NCI-H446 treated with DMSO at 0.1 percent for 48 hours (cell line): ENCODE measurements at places on chromosomes 1 and 21.

GRCh38 chr1:105027838-105028471 lies 1278.3 kb downstream of the AMY1C start:
- DNase-seq = no peak

DNA sequence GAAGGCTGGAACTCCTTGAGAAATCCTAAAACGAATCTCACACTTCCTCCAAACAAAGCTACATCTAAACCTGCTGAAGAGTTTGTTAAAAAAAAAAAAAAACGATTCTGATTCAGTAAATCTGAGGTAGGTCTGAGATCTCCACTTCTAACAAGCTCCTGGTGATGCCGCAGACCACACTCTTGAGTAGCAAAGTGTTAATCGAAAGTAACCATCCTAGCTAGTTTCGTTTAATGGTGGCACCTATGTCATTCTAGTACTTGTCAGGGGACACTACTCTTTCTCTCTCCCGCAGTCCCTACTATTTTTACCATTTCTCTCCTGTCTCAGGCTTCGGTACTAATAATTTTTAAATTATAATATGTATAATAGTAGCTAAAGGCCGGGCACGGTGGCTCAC lies 2.1 kb downstream of the CLCC1 start:
- DNase-seq = no peak

- DNase-seq = no peak
Observed at GRCh38 chr1:21568006-21568746, 59.0 kb downstream of the ALPL start.

- DNase-seq = no peak
Observed at GRCh38 chr1:200282497-200283122, 127.2 kb downstream of the ZNF281 start.

DNA sequence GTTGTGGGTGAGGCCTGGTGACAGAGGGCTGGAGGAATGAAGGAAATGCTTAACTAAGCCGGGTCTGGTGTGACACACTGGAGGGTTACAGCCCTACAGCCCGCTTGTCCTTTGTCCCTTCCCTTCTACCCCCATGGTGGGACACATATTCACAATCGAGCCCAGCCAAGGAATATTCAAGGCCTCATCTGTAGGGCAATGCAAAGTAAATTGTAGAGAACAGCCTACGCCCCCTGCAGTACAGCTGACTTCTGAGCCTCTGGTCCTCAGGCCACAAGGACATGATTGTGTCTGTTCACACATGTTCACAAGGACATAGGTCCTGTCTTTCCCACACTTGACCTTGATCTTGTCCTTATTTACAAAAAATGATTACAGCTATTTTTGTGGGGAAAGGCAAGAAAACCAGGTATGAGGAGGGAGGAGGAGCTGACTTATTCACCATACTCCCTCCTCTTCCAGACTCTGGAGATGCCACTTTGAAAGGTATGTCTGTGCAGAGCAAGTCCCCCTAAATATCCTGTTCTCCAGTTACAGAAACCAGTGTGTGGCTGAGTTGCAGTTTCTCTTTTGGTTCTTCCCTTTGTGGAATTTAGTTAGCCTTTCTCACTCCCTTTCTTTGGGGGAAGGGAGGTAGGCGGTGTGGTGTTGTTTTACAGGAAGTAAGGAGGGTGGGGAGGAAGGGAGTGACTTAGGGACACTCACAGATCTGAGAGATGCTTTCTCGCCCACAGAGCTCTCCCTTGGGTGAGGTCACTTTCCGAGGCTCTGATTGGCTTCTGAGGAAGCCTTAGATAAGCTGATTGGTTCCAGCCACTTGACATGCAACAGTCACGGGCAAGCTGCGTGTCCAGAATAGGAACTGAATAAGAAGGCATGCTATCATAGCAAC lies 14.6 kb downstream of the POLR3GL start:
- DNase-seq = peak; percentile 50

- peak; percentile 59 for DNase-seq
Observed at GRCh38 chr1:55362558-55362957, 147.4 kb upstream of the USP24 start.

DNA sequence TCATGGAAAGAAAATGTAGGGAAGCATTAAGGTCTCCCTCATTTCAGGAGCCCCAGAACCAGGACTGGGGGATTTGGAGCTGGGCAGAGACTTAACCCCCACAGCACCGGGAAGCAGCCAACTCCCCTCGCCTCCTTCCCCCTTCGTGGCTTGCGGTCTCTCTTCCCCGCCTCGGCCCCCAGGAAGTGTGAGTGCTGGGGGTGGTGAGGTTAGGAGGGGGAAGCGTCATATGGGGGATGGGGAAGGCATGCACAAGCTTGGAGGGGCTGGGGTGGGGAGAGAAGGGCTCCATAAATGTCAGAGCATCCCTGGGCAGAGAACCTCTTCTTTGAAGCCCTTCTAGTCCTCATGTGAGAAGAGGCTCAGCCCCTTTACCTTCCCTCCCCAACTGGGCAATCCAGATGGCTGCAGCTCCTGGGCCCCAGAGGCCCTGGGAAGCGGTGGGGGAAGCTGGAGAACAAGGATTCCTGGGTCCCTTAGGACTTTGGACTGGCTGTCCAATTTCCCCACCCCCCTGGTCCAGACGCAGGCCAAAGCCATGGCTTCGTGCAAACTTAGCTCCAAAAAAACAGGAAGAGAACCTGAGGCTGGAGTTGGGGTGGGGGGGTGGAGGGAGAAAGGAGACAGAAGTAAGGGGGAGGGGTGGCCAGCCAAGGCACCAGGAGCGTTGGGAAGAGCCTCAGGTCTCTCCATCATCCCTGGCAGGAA lies 7.8 kb downstream of the ZBTB7B start:
- DNase-seq = no peak

- DNase-seq = no peak
Observed at GRCh38 chr1:75130865-75131564, 3.2 kb upstream of the LHX8 start.

DNA sequence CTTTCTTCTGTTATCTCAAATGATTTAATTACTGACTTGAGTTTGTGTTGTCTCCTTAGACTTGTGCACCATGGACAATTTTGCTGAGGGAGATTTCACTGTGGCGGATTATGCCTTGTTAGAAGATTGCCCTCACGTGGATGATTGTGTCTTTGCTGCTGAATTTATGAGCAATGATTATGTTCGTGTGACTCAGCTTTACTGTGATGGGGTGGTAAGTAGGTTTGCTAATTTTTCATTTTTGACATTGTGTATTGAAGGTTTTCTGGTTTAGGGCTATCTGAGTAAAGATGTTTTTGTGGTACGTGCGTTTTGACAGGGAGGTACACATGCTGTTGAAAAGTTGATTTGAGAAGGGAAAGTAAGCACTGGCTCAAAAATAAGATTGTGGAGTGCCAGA lies 14.1 kb downstream of the TTC3 start:
- no peak for DNase-seq

DNA sequence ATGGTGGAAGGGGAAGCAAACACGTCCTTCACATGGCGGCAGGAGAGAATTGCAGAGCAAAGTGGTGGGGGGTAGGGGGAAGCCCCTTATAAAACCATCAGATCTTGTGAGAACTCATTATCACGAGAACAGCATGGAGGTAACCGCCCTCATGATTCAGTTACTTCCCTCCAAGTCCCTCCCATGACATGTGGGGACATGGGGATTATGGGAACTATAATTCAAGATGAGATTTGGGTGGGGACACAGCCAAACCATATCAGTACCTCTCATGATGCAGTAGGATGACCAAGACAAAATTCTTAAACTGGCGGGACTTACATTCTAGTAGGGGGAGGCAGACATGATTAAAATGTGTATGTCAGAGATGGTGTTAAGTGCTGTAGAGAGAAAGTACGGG lies 38.8 kb downstream of the WNT4 start:
- DNase-seq = no peak

GRCh38 chr1:58648842-58649241 lies 51.0 kb downstream of the MYSM1 start:
- DNase-seq = no peak

- DNase-seq = peak; percentile 66
Observed at GRCh38 chr1:64172458-64172983, 30.9 kb upstream of the UBE2U start.

DNA sequence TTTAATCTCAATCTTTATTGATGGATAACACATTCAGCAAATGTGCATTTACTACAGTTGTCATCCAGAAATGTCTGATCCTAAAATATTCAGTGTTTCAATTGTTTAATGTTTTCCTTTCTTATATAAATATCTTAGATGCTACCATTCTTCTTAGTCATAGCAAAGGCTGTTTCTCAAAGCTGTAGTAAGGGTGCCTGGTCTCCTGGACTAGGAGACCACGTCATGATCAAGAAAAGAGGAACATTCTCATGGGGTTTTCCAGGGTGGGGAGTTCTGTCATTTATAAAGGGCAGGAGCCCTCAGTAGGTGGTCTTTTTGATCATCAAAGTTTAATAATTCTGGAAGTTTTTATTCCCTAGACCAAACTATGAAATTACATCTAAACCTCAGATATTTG lies 292.8 kb downstream of the HMCN1 start:
- DNase-seq = no peak

DNA sequence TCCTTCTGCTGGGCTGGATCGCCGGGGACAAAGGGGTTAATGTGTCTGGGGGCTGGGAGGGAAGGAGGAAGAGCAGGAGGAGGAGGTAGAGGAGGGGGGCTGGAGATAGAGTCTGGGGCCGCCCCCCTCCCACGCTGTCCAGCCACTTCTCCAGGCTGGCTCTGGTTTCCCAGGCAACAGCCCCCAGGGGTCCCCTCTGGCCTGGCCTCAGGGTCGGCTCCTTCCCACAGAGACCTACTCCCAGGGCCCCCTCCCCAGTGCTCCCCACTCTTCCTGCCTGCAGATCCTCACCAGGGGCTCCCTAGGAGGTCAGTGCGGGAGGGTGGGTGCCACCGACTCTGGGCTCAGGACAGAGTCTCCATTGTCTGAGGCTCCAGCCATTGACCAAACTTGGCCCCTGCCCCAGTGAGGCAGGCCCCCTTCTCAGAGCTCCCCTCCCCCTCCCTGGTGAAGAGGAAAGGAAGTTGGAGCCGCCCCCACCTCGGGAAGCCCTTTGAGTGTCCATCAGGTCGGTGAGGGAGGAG lies 34.1 kb downstream of the ARHGEF10L start:
- DNase-seq = no peak

- no peak for DNase-seq
Observed at GRCh38 chr21:34881839-34882371, 167.2 kb downstream of the RUNX1 start.

- DNase-seq = no peak
Observed at GRCh38 chr1:181767001-181767708, 283.8 kb downstream of the CACNA1E start.

DNA sequence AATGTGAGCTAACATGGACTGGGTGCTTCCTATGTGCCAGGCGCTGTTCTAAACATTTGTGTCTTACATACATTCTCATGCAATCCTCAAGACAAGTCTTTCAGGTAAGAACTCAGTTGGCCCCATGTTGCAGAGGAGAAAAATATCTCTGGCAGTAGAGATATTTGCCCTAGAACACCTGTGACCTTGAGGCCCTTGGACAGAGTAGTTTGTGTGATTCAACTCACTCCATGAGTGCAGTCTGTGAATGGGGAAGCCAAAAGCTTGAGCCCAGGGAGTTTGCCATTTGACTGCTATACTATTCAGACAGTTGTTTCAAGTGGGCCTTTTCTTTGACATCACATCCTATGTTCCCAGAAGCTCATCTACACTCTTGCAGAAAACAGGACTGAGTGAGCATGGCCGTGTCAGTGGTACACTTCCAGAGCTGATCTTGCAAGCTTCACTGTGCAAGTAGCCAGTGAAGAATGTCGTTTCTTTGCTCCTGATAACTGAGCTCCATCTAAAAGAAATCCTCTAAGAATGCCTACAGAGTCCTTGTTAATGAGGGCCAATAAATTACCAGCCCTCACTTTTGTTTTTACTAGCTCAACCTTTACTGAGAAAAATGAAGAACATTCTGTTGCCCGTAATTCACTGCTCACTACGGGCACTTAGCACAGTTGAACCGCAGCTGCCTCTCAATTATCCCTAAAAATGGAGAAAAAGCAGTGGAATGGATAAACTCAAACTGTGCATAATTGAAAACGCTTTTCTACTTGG lies 98.7 kb upstream of the C8B start:
- DNase-seq = no peak

DNA sequence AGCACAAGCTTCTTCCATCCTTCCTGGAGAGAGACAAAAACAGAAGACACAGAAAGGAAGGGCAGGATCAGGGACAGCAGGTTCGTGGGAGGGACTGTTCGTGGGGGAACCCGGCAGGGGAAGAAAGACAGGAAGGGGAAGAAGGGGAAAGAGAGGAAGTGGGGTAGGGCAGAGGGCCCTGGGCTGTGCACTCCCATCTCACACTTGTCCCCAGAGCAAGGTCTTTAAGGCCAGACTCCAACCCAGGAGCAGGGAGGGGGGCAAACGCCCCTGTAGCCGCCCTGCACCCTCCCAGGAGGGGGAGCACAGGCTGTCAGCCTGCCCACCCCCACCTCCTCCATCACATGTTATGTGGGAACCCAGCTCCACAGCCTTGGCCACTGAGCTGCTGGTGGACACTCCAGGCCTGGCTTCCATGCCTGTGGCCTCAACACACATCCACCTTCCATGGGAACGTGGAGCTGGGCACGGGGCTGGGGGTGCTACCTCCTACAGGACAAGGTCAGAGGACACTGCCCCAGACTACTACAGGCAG lies 9.3 kb downstream of the SLC19A1 start:
- DNase-seq = no peak

DNA sequence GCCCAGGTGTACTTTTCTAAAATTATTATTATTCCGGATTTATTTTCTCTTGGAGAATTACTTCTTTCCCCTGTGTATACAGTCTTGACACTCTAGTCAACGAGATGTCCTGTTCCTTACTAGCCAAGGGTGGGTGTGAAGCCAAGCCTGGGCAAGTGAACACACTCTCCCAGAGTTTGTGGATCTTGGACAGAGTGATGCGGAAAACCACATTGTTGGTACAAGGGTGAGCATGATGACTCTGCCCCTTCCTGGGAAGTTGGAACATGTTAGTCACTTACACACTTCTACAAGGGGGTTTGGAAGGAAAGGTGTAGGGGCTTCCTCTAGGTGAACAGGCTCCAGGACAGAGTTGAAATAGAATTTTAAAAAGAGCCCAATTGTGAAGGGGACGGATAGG lies 20.0 kb upstream of the RD3 start:
- DNase-seq = no peak

GRCh38 chr1:23704834-23705495 lies 13.4 kb downstream of the RPL11 start:
- DNase-seq = no peak

DNA sequence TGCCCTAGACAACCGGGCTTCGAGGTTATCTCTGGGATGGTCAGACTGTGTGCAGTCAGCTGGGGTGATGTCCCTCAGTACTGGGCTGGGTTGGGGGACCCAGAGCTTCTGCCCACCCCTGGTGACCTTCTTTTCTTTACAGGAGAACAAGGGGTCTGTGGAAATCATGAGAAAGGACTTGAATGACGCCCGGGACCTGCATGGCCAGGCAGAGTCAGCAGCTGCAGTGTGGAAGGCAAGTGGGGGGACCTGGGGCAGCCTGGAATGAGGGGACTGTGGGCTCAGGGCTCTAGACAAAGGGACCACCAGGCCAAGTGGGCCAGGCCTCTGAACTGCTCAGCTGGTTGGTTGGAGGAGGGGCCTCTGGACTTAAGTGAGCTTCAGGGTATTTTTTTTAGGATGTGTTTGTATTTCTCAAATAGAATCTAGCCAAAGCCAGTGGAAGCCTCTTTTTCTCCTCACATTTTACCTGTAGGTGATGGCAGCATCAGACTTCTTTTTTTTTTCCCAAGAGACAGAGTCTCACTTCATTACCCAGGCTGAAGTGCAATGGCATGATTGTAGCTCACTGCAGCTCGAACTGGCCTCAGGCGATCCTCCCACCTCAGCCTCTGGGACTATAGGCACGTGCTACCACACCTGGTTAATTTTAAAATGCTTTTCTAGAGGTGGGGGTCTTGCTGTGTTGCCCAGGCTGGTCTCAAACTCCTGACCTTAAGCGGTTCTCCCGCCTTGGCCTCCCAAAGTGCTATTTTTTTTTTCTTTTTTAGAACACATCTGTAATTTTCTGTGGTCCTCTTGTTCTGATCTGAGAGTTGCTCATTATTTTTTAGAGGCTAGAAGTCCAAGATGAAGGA lies 1.9 kb downstream of the RNF187 start:
- no peak for DNase-seq
